ENCODE measurements at places on chromosomes 4 and X. TPM values are rescaled to one million over a fixed set of nuclear protein-coding genes. Genes with fewer than 3 reads are reported as not detected.
A peak's percentile ranks its signal among the peaks of the same experiment; 100 is the strongest.

- H3K27ac ChIP-seq: no peak overlapping the region
- no peak for DNase-seq
- H3K27me3 ChIP-seq: no peaks in the 10 kb centered on the region
- peaks cover 3% of the 10 kb centered on the region for H3K36me3 ChIP-seq
These were observed 31.4 kb downstream of the BEX3 start for GRCh38 chrX:103407776-103408175.

- no peak overlapping the region for H3K4me3 ChIP-seq
- H3K36me3 ChIP-seq: no peaks in the 10 kb centered on the region
- H3K27ac ChIP-seq: no peak overlapping the region
- no peaks in the 10 kb centered on the region for H3K27me3 ChIP-seq
These were observed 10.4 kb downstream of the AFP start for GRCh38 chr4:73446336-73446938.

NPNT gene
- 68.6 TPM for total RNA-seq

DNA sequence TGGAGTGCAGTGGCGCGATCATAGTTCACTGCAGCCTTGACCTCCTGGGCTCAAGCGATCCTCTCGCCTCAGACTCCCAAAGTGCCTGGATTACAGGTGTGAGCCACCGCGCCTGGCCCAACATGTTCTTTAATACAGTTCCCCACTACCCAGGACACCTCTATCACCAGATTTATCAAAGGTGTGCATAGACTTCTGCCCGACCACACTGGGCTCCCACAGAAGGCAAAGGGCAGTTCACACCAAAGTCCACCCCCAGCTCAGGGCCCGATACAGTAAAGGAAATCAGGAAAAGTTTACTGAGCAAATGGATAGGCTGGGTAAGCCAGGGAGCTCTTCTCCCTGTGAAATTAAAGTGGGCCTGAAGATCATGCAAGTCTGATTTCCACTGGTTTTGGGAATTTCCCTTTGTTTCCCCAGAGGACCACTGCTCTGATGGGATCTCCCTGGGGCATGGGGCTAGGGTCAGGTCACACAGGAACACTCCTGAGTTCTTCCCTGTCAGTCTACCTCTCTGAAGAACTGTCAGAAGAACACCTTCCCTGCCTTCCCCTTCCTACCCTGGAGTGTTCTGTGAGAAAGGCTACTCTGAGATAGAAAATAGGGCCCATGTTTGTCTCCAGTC is 17.7 kb upstream of the PIM2 start:
- no peak for DNase-seq
- peaks cover 23% of the 10 kb centered on the region for H3K36me3 ChIP-seq
- no peaks in the 10 kb centered on the region for H3K4me1 ChIP-seq
- H3K4me3 ChIP-seq: no peak overlapping the region
- H3K27me3 ChIP-seq: no peaks in the 10 kb centered on the region
- H3K27ac ChIP-seq: no peak overlapping the region

- H3K27me3 ChIP-seq: no peaks in the 10 kb centered on the region
- H3K27ac ChIP-seq: no peak overlapping the region
- H3K4me1 ChIP-seq: peaks cover 14% of the 10 kb centered on the region
- no peak for DNase-seq
These were observed 18.5 kb upstream of the TET2 start for GRCh38 chr4:105128208-105128607.

- H3K4me1 ChIP-seq: peaks cover 16% of the 10 kb centered on the region
- no peaks in the 10 kb centered on the region for H3K27me3 ChIP-seq
- no peak for DNase-seq
- no peak overlapping the region for H3K4me3 ChIP-seq
- no peak overlapping the region for H3K27ac ChIP-seq
- peaks cover 2% of the 10 kb centered on the region for H3K36me3 ChIP-seq
These were observed 23.7 kb downstream of the DCHS2 start for GRCh38 chr4:154467886-154468285.

RHOXF1 gene
- 0.52 TPM for total RNA-seq

DNA sequence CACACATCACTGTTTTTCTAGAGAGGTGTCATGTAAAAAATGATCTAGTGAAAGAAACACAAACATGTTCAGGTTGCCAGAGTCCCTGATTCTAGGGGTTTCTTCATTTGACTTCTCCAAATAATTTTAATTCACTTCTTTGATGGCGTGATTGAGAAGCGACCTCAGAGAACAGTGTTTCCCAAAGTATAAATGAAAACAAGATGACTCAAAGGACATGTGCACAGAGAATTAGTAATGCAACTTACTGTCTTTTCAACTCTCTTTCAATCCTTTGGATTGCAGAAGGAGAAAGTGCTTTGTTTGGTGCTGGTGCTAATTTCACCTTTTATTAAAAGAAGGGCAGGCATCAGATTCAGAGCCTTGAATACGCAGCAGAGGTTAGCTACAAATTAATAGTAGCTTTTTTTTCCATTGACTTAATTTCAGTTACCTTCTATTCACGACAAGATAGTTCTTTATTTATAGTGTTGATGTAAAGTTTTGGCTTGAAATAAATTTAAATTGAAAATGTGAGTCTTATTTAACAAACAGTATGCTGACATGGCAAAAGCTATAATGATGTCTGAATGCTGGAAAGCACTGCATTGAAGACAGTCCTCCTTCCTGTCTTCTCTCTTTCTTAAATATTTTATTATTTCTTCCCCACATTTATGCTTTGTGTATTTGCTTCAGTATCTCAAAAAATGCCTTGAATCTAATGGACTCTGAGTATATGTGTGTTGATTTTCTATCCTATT is 85.1 kb downstream of the SLC10A7 start:
- H3K36me3 ChIP-seq: no peaks in the 10 kb centered on the region
- no peak overlapping the region for H3K27ac ChIP-seq
- peaks cover 3% of the 10 kb centered on the region for H3K4me1 ChIP-seq

GRCh38 chr4:25112366-25112994 is 47.8 kb downstream of the SEPSECS start:
- no peak overlapping the region for H3K27ac ChIP-seq
- no peak overlapping the region for H3K4me3 ChIP-seq
- no peaks in the 10 kb centered on the region for H3K36me3 ChIP-seq
- H3K4me1 ChIP-seq: no peaks in the 10 kb centered on the region
- DNase-seq: no peak
- peaks cover 6% of the 10 kb centered on the region for H3K27me3 ChIP-seq

DNA sequence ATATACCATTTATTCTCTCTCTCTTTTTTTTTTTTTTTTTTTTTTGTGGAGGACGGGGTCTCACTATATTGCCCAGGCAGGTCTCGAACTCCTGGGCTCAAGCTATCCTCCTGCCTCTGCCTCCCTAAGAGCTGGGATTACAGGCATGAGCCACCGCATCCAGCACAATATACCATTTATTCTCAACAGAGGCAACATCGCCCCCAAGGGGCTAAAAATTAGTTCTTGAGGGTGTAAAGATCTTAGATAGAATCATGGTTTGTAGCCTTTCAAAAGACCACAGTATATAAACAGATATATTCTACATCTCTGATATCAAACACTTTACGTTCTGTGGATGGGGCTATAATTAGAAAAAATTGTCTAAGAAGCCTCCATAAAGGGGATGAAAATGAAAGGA is 39.8 kb upstream of the TCEAL2 start:
- no peaks in the 10 kb centered on the region for H3K27me3 ChIP-seq
- no peak overlapping the region for H3K27ac ChIP-seq
- no peak overlapping the region for H3K4me3 ChIP-seq
- no peak for DNase-seq
- H3K4me1 ChIP-seq: no peaks in the 10 kb centered on the region

GRK4 gene
- total RNA-seq: 18.3 TPM

DNAAF6 gene
- not detected for total RNA-seq

DNA sequence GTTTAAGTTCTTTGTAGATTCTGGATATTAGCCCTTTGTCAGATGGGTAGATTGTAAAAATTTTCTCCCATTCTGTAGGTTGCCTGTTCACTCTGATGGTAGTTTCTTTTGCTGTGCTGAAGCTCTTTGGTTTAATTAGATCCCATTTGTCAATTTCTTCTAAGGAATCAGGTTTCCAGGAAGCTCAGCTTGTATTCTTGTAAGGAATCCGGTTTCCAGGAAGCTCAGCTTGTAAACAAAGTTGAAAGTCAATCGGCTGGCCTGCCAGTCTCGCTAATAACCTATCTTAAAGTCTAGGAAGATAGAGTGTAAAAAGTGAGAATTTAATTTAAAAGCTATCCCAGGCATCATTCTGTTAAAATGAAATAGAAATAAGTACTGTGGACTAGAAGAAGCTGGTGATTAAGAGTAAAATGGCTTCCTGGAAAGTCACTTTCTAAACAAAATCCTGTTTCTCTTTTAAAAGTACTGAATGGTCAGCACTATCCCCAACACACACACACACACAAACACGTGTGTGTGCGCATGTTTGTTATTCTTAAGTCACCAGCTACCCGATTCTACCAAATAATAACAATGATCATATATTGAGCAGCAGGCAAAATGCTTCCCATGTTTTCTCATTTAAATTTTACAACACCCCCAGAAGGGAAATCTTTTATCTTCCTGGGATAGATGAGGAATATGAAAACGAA is 171.7 kb downstream of the PAPSS1 start:
- peak overlapping the region; percentile 70 for H3K27ac ChIP-seq
- H3K4me3 ChIP-seq: peak overlapping the region; percentile 22
- no peak for DNase-seq
- H3K36me3 ChIP-seq: peaks cover 2% of the 10 kb centered on the region
- H3K4me1 ChIP-seq: peaks cover 8% of the 10 kb centered on the region

DNA sequence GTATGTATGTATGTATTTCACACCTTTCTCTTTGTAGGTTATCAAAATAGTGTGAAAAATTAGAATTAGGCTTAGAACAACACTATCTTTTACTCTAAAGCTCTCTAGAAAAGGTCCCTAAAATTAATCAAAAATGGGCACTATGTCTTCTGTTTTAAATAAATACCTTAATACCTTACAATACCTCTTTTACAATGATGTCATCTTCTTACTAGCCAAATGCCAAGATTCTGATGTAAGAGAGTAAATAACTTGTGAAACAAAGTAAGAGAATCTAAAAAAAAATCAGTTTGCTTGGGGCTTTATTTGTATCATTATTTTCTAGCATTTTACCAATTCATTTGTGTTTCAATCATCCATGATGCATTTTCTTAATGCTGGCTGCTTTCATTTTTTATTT is 402.2 kb upstream of the MAGEB2 start:
- DNase-seq: no peak
- no peaks in the 10 kb centered on the region for H3K27me3 ChIP-seq
- H3K4me1 ChIP-seq: no peaks in the 10 kb centered on the region
- no peak overlapping the region for H3K4me3 ChIP-seq
- no peak overlapping the region for H3K27ac ChIP-seq
- H3K36me3 ChIP-seq: no peaks in the 10 kb centered on the region

GPR78 gene
- 3.8 TPM for total RNA-seq

SPIN4 gene
- total RNA-seq: 9.5 TPM

SHOX gene
- total RNA-seq: not detected

- H3K27me3 ChIP-seq: no peaks in the 10 kb centered on the region
- H3K4me3 ChIP-seq: no peak overlapping the region
- no peak overlapping the region for H3K27ac ChIP-seq
- H3K36me3 ChIP-seq: no peaks in the 10 kb centered on the region
These were observed 54.6 kb upstream of the ATP8A1 start for GRCh38 chr4:42711496-42711895.

DNA sequence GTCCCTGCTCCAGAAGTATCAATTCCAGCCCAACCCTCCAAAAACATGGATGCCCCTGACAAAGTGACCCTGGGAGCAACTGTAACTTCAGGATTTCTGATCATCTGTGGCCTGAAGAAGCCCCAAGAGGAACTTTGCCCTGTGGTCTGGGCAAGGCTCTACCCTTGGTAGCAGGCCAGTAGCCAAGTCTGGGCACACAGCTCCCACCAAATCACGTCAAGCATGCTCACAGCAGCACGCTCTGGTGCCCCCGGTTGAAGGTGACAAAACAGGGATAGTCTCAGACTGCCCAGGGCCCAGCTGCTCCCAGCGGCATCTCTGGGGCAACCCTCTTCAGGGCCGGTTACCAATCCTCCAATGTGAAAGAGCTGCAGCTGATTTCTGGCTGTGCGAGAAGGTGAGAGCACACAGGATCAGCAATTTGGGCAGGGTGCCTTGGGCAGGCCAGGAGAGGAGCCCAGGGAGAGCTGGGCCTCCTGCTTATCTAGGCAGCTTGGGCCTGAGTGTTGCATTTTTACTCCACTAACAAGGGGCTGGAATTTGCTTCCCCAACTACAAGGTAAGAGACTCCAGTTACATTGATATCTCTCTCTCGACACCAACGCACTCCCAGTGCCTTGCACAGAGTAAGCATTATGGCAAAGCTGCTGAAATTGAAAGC is 418.1 kb downstream of the BCOR start:
- no peak overlapping the region for H3K27ac ChIP-seq
- no peak for DNase-seq
- H3K36me3 ChIP-seq: no peaks in the 10 kb centered on the region

PNMA5 gene
- total RNA-seq: not detected

DNA sequence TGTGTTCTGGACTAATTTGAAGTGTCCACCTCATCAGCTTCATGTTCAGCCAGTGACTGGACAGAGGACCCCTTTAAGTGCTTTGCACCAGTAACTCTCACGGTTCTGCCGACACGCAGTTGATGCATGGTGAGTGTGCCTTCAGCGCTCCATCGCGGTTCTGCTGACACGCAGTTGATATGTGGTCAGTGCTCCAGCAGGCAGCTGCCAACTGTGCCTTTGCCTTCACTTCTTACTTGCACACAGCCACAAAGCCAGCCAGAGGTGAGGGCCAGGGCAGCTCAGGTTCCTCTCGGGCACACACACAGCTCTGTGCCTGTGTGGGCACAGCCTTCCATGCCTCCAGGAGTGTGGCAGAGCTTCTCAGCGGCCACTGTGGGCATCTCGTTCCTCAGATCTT is 12.4 kb downstream of the NKX1-1 start:
- H3K36me3 ChIP-seq: peaks cover 21% of the 10 kb centered on the region
- peaks cover 3% of the 10 kb centered on the region for H3K27me3 ChIP-seq
- H3K4me1 ChIP-seq: no peaks in the 10 kb centered on the region
- no peak overlapping the region for H3K4me3 ChIP-seq
- H3K27ac ChIP-seq: no peak overlapping the region
- DNase-seq: peak; percentile 7

GLOD5 gene
- not detected for total RNA-seq

CETN2 gene
- 35.4 TPM for total RNA-seq

SRPX gene
- 14.5 TPM for total RNA-seq

GRCh38 chr4:115274545-115274944 is 161.1 kb upstream of the NDST4 start:
- H3K27ac ChIP-seq: no peak overlapping the region
- H3K27me3 ChIP-seq: no peaks in the 10 kb centered on the region
- no peak for DNase-seq
- H3K36me3 ChIP-seq: no peaks in the 10 kb centered on the region

- peaks cover 24% of the 10 kb centered on the region for H3K4me1 ChIP-seq
- H3K4me3 ChIP-seq: no peak overlapping the region
- no peak overlapping the region for H3K27ac ChIP-seq
- H3K27me3 ChIP-seq: peaks cover 16% of the 10 kb centered on the region
These were observed 18.4 kb downstream of the MAGEB17 start for GRCh38 chrX:16185725-16186136.
